Activated CD4-positive, alpha-beta T cell treated with anti-CD3 and anti-CD28 coated beads, Interleukin-2, amount 10 ng/mL, durations not matched to agents 7 days and 5 days (primary cell): ENCODE measurements at places on chromosomes 3 and 15. TPM values are rescaled to one million over a fixed set of nuclear protein-coding genes. Genes with fewer than 3 reads are reported as not detected.

The LARP6 gene
- total RNA-seq = not detected

DNA sequence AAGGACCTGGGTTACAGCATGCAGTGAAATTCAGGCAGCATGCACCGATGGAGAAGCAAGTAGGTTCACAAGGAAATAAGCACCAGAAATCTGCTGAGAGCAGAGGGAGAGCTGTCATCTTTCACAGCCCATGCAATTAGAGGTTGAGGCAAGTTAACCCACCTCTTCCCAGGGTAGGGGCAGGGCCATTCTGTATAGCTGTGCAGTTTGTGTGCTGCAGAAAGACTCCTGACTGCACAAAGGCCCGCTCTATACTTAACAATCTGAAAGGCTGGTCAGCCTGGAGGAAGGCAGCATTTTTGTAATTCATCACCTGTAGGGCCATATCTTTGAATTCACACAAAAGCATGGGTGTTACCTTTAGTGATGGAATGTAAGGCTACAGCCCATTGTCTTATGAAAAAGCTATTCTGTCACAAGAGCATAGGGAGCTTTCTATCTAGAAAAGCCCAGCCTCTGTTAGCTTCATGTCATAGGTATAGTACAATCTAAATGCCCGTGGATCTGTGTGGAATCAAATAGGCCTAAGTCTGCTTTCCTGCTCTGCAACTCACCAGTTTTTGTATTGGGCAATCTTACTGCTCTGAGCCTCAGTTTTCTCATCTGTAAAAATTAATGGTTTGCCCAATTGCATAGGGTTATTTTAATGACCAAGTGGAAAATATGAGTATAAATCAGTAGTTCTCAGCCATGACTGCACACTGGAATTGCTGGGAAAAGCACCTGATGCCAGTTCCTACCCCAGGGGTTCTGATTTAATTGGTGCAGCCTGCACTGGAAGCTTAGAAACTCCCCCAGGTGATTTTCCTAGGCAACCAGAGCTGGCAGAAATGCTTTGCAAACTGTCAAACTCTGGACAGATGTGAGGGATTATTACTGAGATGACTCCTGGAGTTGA, 65.2 kb downstream of the ATP13A5 start:
- peaks cover 8% of the 10 kb centered on the region for H3K27me3 ChIP-seq
- DNase-seq = no peak
- no peaks in the 10 kb centered on the region for H3K36me3 ChIP-seq
- H3K4me1 ChIP-seq = no peaks in the 10 kb centered on the region
- H3K4me3 ChIP-seq = no peak overlapping the region

DNA sequence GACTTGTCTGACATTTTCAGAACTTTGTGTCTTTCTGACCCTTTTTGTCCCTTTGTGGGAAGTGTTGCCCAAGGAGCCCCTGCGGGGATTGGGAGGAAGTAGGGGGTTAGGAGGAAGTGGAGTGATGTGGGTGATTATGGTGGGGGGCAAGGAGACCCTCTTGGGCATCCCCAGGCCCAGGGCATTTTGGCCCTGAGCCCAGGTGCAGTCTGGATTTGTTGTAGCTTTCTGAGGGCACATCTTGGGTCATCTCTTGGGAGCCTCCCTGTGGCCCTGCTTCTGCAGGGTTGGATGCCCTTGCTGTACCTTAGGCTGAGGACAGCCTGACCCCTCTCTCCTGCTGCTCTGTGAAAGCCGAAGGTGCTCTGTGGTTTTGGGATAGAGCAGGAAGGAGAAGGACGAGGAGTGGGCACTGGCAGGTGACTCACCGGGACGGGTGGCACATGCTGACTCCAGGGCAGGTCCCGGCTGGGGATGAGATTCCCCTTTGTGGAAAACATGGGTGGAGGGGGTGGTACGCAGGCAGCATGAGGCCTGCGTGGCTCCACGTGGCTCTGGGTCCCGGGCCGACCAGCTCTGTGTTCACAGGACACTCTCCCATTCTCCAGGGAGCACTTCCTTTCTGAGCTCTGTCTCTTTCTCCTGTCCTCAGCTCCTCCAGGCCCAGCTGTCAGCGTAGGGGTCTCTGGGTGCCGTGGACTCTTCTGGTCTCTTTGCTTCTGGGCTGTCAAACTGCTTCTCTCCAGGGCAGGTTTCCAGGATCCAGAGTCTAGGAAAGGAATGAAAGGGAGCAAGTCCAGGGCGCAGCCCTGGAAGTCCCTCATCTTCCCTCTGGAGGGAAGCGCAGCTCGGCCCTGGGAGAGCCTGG, 11.8 kb downstream of the CD276 start:
- no peak overlapping the region for H3K4me3 ChIP-seq
- H3K36me3 ChIP-seq = no peaks in the 10 kb centered on the region
- H3K27me3 ChIP-seq = peaks cover 55% of the 10 kb centered on the region

DNA sequence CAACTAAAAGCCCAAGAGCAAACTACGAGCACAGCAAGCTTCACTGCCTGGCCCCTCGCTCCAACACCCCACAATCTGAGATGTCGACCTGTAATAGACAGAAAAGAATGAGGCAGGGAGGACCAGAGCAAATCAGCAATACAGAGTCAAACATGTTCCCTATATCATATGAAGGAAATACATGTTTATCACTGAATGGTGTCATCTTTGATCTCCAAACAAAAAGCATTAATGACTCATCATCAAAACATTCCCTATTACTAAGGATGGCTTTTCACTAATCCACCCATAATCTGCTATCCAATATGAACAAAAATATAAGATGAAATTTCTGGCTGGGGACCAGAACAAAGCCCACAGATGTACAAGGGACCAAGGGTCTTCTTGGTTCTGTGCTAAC, 34.7 kb downstream of the MYO5A start:
- peaks cover 27% of the 10 kb centered on the region for H3K4me1 ChIP-seq
- no peaks in the 10 kb centered on the region for H3K27me3 ChIP-seq
- no peak overlapping the region for H3K27ac ChIP-seq
- H3K4me3 ChIP-seq = no peak overlapping the region
- no peak for DNase-seq

GRCh38 chr15:81068516-81068915, 65.6 kb upstream of the CFAP161 start:
- peaks cover 5% of the 10 kb centered on the region for H3K27me3 ChIP-seq
- H3K27ac ChIP-seq = no peak overlapping the region
- no peaks in the 10 kb centered on the region for H3K36me3 ChIP-seq

DNA sequence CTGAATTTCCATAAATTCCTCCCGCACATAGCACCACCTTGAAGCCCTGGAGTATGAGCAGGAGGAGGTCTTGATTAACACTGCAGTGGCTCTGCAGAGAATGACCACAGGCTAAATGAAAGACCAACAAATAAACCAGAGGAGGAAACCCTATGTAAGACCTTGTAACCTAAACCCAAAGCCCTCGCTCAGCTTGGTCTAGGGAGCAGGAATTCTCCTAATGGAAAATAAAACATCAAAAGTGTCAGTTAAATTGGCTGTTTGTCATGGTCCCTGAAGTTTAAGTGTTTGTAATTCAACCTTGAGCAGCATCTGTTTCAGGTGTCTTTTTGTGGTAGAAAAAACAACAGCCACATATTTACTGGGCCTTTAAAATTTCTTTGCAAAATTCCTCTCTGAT, 9.2 kb upstream of the UBE2Q2 start:
- no peaks in the 10 kb centered on the region for H3K36me3 ChIP-seq
- DNase-seq = no peak
- peaks cover 3% of the 10 kb centered on the region for H3K27me3 ChIP-seq
- H3K4me3 ChIP-seq = no peak overlapping the region
- peaks cover 20% of the 10 kb centered on the region for H3K4me1 ChIP-seq

The SLC6A11 gene
- not detected for total RNA-seq

DNA sequence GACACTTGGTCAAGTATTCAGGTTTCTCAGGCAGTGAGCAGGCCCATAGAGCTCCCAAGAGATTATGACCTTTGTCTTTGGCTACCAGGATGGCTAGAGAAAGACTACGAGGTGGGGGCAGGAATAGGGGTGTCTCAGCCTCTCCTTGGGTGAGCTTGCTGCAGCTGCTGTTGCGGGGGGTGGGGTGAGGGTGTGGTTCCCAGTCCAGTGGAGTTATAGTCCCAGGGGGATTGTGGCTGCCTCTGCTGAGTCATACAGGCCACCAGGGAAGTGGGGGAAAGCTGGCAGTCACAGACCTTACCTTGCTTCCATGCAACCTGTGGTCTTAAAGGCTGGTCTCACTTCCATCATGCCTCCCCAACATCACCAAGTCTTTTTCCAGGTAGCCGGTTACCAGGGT, 31.7 kb downstream of the ATP2C1 start:
- H3K27ac ChIP-seq = no peak overlapping the region
- no peaks in the 10 kb centered on the region for H3K27me3 ChIP-seq
- peaks cover 28% of the 10 kb centered on the region for H3K36me3 ChIP-seq
- no peak overlapping the region for H3K4me3 ChIP-seq

- H3K27me3 ChIP-seq = no peaks in the 10 kb centered on the region
- H3K27ac ChIP-seq = no peak overlapping the region
- no peak for DNase-seq
- peaks cover 84% of the 10 kb centered on the region for H3K36me3 ChIP-seq
These were observed 178.6 kb upstream of the BHLHE40 start for GRCh38 chr3:4800595-4800994.

DNA sequence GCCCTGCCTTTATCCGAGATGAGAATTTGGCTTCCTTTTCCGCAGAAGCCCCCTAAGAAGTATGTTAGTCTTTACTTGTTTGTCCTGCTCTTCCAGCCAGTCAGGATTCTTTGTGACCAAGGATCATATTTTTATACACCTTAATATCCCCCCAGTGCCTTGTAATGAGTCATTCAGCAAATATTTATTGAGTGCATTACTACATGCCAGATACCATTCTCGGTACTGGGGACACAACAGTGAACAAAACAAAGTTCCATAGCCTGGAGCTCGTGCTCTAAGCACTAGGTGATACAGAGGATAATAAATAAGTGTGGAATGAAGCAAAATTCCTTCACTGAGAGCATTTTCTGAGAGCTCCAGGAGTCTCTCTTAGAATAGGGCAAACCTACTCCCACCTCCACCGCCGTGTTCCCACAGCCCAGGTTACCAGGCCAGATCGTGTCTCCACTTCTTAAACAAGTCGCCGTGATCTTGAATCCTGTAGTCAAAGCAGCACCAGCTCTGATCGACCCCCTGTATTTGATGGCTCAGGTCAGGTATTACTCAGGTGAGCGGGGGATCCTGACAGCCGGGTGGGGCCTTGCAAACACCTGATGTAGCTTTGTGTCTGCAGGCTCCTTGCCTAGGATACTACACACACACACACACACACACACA, 18.5 kb downstream of the TTC21A start:
- no peaks in the 10 kb centered on the region for H3K36me3 ChIP-seq
- DNase-seq = no peak
- peaks cover 22% of the 10 kb centered on the region for H3K4me1 ChIP-seq
- H3K27ac ChIP-seq = no peak overlapping the region
- peaks cover 14% of the 10 kb centered on the region for H3K27me3 ChIP-seq

DNA sequence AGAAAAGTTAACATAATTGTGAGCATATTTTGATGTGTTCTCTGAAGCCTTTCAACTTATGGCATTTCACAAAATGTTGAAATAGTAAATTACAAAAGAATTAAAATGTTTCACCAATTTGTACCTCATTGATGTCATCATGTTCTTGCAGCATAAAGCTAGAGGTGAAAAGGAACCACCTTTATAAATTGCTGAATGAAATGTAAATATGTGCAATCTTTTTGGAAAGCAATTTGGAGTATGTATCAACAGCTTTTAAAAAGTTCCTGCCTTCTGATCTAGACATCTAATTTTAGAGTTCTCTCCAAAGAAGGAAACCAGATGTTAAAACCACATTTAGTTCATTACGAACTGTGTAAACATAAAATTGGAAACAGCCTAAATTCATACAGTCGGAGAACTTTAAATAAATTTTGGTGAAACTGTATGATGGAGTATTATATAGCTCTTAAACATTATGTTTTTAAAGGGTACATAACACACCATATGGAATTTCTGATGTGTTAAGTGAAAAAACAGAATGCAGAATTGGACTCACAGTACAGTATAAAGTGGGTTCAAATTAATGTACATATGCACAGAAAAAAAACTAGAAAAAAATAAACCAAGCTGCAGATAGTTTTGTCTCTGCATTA, 311.2 kb upstream of the NAALADL2 start:
- H3K4me1 ChIP-seq = no peaks in the 10 kb centered on the region
- H3K4me3 ChIP-seq = no peak overlapping the region
- no peak for DNase-seq
- no peak overlapping the region for H3K27ac ChIP-seq
- H3K36me3 ChIP-seq = no peaks in the 10 kb centered on the region

DNA sequence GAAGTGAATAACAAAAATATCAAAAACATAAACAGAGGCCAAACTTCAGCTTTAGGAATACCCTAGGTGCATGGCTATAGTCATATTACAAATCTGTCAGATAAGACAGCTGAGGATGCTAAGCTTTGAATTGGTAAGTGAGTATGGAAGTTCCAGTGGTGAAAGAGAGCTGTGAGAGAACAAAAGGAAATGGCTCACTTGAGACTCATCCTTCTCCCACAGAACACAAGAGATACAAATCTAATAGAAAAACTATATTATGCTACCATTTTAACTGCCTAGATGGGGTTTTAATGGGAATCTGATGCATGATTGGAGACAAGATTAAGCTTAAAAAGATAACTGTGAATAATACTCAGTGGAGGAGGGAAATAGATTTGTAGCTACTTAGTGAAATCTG, 21.5 kb upstream of the PEX5L start:
- no peak for DNase-seq
- no peaks in the 10 kb centered on the region for H3K4me1 ChIP-seq
- no peaks in the 10 kb centered on the region for H3K27me3 ChIP-seq
- no peak overlapping the region for H3K4me3 ChIP-seq
- no peak overlapping the region for H3K27ac ChIP-seq

GRCh38 chr3:4739289-4740236, 239.7 kb upstream of the BHLHE40 start:
- peaks cover 83% of the 10 kb centered on the region for H3K4me1 ChIP-seq
- peaks cover 75% of the 10 kb centered on the region for H3K36me3 ChIP-seq
- no peaks in the 10 kb centered on the region for H3K27me3 ChIP-seq

- peaks cover 16% of the 10 kb centered on the region for H3K36me3 ChIP-seq
- peaks cover 15% of the 10 kb centered on the region for H3K4me1 ChIP-seq
- no peaks in the 10 kb centered on the region for H3K27me3 ChIP-seq
- DNase-seq = no peak
These were observed 34.3 kb upstream of the ANPEP start for GRCh38 chr15:89848970-89849292.

The EXD1 gene
- not detected for total RNA-seq

The UBAP1L gene
- 3.8 TPM for total RNA-seq

- no peaks in the 10 kb centered on the region for H3K27me3 ChIP-seq
- H3K4me3 ChIP-seq = no peak overlapping the region
- DNase-seq = no peak
- no peak overlapping the region for H3K27ac ChIP-seq
- H3K4me1 ChIP-seq = peaks cover 17% of the 10 kb centered on the region
- H3K36me3 ChIP-seq = no peaks in the 10 kb centered on the region
These were observed 33.0 kb upstream of the NR2E3 start for GRCh38 chr15:71777216-71777943.
